ENCODE measurements at places on chromosomes 2 and 18.
A peak's percentile ranks its signal among the peaks of the same experiment; 100 is the strongest.

GRCh38 chr2:26235089-26235488 lies 9.3 kb downstream of the HADHA start:
- no peak for DNase-seq

GRCh38 chr2:55010149-55010591 lies 40.1 kb downstream of the RTN4 start:
- DNase-seq: peak; percentile 78

DNA sequence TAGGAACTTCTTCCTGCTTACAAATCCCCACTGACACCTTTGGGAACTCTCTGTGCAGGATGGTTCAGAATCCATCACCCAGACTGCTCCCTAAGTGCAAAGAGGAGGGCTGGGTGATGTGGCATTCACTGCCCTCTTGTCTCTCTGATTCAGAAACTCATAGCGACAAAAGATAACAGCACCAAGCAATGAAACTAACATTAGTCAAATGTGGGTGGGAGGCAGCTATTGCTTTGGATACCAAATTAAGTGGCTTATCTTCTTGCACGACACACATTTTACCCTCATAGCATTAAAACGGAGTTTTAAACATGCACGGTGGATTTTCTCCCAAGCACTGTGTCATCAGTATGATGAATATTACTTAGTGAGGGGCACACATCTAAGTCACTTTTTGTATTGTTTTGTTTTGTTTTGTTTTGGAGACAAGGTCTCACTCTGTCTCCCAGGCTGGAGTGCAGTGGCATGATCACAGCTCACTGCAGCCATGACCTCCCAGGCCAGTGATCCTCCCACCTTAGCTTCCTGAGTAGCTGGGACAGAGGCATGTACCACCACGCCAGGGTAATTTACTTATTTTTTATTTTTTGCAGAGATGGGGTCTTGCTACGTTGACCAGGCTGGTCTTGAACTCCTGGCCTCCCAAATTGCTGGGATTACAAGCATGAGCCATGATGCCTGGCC lies 40.9 kb upstream of the NEB start:
- no peak for DNase-seq

DNA sequence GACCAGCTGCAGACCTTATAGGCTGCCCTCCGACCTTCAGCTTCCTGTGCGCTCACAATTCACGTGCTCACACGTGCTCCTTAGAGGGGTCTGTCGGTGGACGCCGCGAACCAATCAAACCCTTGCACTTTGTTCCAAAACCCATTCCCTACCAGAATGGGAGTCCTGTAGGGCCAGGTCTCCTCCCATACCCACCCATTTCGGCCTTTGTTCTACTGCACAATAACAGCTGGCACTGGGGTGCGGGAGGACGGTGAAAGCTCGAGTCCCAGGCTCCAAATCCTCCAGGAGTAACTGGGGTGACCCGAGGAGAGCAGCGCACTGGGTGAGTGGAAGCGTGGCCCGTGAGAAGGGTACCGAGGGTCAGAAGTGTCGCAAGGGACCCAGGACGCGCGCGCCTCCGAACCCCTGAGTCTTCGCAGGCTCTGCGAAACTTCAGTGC lies 13.0 kb downstream of the SIX3 start:
- no peak for DNase-seq

- DNase-seq: peak; percentile 81
Measured at GRCh38 chr2:120605231-120605935, 130.3 kb upstream of the GLI2 start.

- DNase-seq: no peak
Measured at GRCh38 chr18:70428439-70428838, 139.6 kb downstream of the SOCS6 start.

DNA sequence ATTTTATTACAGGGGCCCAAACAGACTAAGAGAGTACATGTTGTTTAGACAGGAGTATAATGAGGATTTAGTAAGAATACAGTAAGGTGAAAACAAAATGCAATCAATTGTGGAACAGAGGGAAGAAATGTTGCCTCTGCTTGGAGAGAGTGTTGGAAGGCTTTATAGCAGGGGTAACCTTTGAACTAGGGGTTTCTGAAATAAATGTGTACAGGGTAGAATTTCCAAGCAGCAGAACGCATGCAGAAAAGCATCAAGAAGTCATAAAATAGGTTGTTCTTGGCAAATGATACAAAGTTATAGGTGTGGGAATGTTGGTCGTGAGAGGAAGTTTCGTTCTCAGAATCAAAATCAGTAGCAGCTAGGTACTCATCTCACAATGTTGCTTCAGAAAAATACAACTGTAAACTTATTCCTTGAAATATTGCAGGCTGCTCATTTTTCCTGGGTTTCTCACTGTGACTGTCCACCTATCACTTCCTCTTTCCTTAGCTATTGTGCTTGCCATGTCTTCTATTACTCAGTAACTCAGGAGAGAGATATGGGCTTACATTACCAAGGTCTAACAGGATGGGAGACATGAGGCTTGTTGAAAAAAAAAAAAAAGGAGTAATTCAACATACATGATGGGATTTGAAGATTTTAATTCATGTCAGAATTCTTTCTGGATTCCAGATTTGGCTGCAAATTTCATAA lies 17.1 kb upstream of the HNMT start:
- DNase-seq: no peak

- DNase-seq: no peak
Measured at GRCh38 chr2:145220496-145220895, 700.6 kb upstream of the ZEB2 start.

- DNase-seq: no peak
Measured at GRCh38 chr2:202643012-202643858, 8.5 kb downstream of the FAM117B start.

DNA sequence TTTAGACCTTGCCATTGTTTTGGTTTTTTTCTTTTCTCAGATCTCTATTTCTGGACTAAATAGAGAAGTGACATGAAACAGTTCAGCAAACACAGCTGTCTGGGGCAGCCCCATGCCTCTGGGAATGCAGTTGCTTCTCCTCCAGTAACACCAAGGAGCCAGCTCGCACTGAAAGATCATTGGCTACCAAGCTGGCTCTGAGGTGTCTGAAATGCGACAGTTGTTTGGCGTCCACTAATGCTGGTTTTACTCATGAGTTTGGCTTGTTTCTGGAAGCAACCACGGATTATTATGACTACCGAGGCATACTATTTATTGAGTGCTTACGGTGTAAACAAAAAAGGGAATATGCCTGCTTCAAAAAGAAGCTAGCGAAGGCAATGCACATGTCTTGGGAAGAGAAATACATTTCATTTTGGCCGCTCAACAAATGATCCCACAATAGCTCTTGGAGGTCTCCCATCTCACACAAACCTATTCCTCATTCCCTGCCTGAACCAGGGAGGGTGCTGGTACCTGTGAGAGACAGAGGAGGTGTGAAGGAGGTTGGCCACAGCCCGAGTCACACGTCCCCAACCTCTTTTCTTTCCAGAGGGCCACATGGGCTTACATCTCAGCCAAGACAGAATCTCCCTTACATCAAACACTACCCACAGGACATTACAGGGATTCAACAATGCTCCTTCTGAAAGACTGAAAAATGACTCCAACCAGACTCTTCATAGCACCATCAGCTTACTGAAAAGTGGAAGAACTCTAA lies 37.5 kb upstream of the NEB start:
- no peak for DNase-seq

- no peak for DNase-seq
Measured at GRCh38 chr18:52504589-52504988, 164.6 kb downstream of the DCC start.

DNA sequence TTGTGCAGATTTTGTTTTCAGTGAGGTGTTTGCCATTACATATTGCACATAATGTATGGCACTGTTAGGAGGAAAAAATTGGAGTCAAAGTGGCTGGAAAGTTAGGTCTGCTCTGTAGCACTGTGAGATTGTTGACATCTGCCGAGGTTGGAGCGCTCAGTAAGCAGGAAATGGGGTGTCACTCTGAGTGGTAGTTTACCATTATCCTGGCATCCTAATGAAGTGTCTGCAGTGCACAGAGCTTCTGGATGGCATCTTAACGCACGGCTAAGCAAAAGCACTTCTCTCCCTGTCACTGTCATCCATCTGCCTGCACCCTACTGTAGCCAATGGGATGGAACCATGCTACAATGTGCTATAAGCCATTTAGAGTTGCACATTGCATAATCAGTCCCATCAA lies 561.9 kb downstream of the ARHGAP15 start:
- DNase-seq: no peak

DNA sequence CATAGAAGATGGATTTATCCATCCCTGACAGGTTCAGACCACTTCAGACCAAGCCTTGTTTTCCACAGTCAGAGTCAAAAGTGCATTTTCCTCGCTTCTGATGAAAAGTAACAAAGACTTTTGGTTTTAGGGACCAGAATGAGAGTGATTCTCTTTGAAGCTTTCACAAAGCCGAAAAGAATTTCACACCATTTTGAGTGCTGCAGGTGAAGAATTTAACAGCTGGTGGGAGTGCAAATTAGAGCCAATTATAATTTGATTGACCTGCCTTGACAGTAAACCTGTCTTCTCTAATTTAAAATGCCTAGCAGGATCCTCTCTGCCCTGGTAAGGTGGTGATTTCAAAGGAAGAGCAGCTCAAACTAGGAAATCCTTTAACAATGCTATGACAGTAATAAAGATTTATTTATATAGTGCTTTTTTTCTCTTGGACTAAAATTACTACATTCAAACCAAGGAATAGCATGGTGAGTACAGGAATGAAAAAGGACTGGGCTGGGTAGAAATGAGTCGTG lies 241.6 kb downstream of the HRH4 start:
- DNase-seq: no peak

- DNase-seq: no peak
Measured at GRCh38 chr2:189679226-189679625, 4.8 kb downstream of the ANKAR start.

GRCh38 chr18:31683106-31683505 lies 1.3 kb downstream of the B4GALT6 start:
- no peak for DNase-seq

GRCh38 chr2:168159754-168160585 lies 87.4 kb downstream of the STK39 start:
- no peak for DNase-seq

- peak; percentile 97 for DNase-seq
Measured at GRCh38 chr18:48222118-48222517, 187.1 kb downstream of the ZBTB7C start.
